ENCODE measurements at places on chromosomes 16 and 17.

DNA sequence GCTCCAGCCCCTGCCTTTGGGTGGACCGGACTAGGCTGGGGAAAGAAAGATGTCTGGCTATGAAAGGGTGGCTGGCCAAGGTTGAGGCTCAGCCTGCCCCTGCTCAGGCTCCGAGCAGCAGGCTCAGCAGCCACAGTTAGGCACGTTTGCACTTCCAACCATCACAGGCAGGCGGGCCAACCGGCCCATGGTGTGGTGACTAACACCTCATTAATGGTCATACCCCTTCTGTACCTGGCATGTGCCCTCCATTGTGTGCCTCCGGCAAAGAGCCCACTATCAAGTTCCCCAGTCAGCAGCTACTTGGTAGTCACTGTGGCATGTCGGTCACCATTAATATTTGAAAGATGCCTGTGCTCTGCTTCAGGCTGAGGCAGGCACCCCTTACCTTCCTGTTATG lies 6.7 kb downstream of the TBC1D24 start:
- DNase-seq, result no peak

DNA sequence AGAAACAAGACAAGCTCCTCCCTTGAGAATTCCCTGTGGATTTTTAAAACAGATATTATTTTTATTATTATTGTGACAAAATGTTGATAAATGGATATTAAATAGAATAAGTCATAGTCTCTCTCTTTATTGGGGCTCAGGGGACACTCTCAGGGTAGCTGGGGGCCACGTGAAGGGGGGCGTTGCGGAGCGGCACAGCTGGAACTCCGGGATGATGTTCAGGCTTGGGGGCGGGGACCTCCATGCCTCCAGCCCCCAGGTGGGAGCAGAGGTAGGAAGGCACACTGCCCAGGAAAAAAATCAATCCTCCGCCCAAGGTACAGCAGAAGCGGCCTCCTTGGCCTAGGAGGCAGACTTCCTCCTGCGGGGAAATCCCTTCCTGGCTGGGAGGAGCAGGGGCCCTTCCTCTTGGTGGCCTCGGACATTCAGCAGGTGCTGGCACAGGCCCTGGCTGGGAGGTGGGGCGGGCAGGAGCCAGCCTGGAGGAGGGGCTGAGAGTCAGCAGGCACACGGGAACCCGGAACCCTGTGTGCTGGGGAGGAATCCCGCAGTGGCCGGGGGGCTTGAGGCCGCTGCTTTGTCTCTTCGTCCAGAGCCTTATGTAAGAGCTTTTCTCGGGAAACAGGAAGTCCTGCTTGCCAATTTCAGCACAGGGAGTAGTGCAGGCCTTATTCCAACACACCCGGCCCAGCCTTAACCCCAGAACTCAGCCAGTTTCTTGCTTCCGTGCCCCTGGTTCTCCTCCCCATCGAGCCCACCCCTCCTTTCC lies 591 bp upstream of the TNFSF13 start:
- no peak for DNase-seq

DNA sequence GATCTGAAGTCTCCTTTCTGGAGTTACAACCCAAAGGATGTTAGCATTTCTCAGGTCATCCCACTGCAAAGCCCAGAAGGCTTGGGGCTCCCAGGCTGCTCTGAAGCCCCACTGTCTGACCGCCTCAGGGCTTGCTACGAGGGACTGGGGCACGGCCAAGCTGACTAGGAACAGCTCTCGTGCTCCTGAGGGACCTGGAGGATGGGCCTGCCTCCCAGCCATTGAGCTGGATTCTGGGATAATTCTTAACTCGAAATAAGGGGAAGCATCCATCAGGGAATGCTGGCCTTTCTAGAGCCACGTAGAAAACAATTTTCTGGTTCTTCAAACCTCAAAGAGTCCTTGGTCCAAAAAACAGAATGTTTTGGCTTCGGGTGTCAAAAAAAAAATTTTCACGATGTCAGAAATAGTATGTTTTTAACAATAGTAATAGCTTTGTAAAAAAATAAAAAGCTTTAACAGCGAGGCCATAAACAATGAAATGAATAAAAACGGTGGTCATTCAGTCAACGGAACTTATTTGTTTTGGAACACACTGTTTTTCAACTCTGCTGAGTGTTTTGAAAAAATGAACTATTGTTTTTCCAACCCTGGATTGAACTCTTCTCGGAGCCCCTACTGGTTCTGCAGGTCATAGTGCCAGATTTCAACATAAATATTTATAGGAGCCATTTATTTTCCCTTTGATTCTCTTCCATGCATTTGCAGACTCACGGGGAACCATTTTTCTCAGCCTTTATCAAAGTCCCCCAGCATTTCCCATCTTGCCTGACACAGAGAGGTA lies 16.4 kb upstream of the HERPUD1 start:
- no peak for DNase-seq

GRCh38 chr16:85652431-85653221 lies 36.1 kb downstream of the GINS2 start:
- no peak for DNase-seq

DNA sequence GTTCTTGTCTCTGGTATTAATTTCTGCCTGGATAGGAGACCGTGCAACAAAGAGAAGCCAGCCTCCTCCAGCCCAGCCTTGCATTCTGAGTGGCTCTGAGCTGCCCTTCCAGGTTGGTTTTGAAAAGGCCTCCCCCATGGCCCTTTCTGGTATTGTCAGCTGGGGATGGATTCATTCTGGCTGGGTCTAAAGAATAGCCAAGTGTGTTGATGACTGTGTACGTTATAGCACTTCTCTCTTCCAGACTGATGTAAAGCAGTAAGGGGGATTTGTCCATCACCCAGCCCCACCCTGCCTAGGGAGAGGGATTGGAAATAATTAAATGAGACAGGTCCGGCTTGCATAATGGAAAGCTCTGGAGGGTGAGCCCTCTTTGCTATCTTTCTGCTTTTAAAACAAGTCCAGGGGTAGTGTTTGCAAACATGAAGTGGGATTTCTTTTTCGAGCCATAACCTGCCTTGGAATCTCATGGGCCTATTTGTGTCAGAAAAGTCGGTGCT lies 146.4 kb downstream of the MSI2 start:
- no peak for DNase-seq

DNA sequence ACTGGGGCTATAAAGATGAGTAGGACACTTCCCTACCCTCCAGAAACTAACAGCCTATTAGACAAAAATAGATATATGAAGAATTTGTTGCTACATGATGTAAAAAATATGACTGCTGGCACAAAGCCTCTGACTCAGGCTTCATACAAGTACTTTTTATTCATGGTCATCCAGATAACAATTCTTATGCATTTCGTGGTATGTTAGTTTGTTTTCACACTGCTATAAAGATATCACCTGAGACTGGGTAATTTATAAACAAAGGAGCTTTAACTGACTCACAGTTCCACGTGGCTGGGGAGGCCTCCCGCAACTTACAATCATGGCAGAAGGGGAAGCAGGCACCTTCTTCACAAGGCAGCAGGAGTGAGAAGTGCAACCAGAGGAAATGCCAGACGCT lies 112.5 kb upstream of the HLF start:
- DNase-seq, result no peak

- no peak for DNase-seq
These were observed 595.2 kb upstream of the CDH11 start for GRCh38 chr16:65716737-65717700.

GRCh38 chr16:14133907-14134306 lies 62.8 kb downstream of the MRTFB start:
- DNase-seq, result no peak

GRCh38 chr17:47315451-47316266 lies 8.1 kb upstream of the EFCAB13 start:
- no peak for DNase-seq

DNA sequence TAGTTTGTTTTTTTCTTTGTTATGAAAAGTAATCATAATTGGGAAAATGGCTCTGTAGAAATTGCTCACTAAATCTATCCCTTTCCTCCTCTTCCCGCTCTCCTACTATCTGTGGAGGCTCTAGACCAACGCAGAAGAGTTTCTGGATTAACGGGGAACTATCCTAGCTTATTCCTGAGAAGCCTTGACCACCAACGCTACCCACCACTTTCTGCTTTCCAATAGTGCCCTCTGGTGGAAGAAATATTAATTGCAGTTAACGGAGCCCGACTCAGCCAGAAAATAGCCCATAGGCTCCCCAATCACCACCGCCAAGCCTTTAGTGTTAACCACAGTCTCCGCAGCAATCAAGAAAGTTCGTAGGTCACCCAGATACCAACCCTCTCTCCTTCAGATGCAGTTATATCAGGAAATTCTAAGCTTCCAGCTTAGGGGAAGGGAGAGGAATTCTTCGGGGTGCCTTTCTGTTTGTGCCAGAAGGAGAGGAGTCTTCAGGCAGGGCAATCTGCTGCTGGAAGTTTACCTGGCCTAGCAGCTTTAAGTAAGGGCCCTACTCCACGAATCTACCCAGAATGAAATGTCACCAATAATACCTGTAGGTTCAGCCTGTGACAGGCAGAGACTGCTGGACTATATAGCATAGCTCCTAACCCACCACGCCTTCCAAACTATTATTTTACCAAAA lies 23.0 kb upstream of the NSRP1 start:
- peak; percentile 18 for DNase-seq

- peak; percentile 43 for DNase-seq
These were observed 1.4 kb upstream of the BAHCC1 start for GRCh38 chr17:81393684-81394376.

DNA sequence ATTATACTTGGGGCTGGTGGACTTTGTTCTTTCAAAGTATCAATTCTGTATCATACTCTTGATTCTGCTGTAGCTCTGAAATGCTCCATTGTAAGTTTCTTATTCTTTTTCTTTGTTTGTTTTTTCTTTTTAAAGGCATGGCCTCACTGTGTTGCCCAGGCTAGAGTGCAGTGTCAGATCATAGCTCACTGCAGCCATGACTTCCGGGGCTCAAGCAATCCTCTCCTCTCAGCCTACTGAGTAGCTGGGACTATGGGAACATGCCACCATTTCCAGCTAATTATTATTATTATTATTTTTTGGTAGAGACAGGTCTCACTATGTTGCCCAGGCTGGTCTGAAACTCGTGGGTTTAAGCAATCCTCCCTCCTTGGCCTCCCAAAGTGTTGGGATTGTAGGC lies 38.9 kb upstream of the METTL9 start:
- no peak for DNase-seq

DNA sequence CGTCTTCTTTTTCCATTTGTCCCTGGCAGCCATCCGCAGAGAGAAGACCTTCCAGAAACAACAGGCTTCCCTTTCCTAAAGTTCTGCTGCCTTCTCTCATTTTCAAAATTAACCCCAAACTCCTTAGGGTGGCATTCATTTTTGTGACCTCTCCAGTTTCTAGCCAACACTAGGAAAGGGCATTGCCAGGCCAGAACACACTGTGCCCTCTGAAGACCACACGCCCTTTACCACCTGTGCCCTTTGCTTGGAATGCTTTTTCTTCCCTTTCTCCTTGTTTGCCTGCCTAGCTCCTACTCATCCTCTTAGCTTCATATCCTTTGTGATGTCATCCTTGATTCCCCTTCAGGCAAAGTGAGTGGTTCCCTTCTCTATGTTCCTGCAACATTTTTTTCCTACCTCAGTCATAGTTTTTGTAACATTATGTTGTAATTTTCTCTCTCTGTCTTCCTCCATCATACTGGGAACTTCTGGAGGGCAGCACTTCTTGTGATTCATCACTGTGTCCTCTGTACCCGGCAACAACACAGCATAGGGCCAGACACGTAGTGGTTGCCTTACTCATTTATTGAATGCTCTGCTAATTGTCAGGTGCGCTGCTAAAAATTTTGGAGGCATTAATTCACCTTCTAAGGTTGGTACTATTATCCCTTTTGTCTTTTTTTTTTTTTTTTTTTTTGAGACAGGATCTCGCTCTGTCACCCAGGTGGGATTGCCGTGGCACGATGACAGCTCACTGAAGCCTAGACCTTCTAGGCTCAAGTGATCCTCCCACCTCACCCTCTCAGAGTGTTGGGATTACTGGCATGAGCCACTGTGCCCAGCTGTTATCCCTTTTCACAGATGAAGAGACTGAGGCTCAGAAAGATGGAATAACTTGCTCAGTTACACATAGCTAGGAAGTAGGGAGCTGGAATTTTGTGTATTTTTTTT lies 1.0 kb downstream of the KAT8 start:
- DNase-seq, result no peak

Data from stimulated activated CD8-positive, alpha-beta memory T cell treated with anti-CD3 and anti-CD28 coated beads, Interleukin-4, amount 100 ng/mL, for 4 hours (primary cell).